ENCODE measurements at places on chromosomes 4 and X.

DNA sequence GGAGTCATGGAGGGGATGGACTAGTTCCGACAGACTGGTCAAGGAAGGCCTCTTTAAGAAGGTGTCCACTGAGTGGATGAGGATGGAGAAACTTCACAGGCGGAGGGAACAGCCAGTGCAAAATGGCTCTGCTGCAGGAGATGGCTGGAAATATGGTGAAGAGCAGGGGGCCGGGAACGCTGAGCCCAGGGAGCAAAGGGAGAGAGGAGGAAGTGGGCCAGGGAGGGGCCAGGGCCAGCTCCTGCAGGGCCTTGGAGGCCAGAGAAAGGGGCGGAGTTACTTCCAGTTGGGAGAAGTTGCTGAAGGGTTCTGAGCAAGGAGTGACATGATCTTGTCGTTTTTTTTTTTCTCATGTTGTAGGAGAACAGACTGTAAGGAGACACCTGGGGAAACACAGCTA lies 94.5 kb downstream of the WFS1 start:
- DNase-seq = no peak

DNA sequence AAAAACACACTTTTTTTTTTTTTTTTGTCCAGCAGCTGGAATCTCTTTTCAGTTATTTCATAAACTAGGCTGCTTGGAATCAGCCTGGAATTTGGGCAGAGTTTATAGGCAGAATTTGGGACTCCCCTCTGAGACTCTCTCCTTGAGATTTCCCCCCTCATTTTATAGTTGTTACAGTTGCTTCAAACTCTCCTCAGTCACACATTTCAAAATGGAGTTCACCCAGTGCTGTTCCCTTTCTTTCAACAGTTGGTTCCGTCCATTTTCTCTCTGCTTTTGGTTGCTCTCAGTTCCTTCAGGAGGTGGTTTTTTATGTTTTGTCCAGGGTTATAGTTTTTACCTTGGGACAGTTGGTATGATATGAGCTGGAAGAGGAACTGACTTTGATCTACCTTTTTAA lies 27.5 kb downstream of the NSD2 start:
- no peak for DNase-seq

DNA sequence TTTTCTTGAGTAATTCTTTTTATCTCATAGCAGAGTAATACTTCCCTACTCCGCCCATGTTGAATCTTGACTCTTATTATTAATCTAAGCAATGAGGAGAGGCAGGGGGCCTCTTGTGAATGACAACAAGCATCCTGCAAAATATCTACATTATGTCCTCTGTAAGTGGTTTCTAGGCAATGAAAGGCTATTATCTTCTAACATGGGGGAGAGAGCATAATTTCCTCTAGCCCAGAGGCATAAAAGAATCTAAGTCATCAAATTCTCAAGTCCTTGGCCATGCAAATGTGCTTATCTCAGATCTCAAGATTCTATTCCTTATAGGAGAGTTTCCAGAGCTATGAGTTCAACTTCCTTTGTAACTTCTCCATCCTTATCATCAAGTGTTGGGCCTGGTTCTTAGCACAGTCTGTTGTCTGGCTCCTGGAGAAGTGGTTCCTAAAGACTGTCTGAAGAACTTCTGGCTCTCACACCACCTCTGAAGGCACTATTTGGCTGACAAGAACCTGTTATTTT lies 423.1 kb upstream of the INTU start:
- no peak for DNase-seq

DNA sequence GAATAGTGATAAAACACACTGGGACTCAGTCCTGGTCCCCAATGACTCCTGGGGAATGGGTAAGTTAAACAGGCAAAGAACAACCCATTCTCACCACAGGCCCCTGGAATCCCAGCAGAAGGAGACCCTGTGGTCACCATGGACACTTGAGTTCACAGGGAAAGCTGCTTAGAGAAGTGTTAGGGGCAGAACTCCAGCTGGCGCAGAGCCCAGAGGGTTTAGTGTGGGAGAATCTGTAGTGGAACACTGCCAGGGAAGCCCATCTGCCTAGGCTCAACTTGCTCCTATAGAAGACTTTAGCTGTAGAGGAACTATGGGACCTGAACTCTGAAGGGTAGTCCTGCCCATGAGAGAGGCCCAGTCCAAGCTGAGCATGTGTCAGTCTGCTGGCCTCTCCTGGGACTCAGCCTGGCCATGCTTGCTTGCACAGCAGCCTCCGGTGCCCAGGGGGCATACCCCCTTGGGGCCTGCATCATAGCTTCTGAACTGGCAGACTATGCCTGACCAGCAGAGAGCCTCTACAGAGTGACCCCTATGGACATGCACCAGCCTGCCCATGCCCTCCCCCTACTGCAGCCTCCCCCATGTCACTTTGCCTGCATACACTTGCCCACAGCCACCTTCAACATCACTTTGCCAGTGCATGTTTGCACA lies 343.5 kb downstream of the IDS start:
- no peak for DNase-seq

DNA sequence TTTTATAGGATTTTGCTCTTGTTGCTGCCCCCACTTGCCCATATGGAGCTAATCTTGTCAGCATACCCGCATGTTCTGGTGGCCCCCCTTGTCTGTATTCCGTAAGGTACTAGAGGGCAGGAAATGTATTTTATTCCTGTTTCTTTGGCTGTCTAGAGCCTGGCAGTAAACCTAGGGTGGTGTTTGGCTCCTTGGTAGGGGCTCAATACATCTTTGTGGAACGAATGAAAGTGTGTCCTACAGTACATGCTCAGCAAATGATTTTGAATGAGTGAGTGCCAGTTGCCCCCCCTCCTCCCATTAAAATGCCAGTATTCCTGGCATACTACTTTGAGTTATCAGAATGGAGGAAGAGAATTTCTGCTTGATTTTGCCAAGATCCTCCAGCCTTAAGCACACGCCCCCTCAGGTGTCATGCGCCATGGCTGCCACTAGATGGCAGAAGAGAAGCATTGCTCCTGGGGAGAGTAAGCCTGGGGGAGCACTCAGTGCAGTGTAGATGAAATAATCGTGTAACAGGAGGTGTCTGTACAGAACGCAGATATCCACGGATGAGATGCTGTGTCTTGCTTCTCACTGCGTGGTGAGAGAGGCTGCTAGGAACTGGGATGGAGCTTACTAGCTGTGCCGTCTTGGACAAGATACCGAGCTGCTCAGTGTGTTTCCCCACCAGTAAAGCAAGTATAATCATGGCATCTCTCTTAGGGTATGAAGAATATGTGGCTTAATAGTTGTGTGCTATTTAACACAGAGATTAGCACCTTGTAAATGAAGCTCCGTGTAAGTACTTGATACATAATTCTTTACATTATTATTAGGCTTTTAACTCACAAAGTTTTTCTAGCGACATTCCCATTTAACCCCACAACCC lies 17.2 kb upstream of the RNF212 start:
- DNase-seq = peak; percentile 86

GRCh38 chr4:55554453-55555030 lies 7.8 kb upstream of the CLOCK start:
- DNase-seq = no peak

GRCh38 chr4:128299848-128300247 lies 12.2 kb upstream of the PGRMC2 start:
- DNase-seq = no peak

- DNase-seq = no peak
Measured at GRCh38 chr4:159284733-159285132, 181.9 kb downstream of the RAPGEF2 start.

All from femur (tissue), 1 donor.